T-helper 1 cell (primary cell): ENCODE measurements at places on chromosomes 1 and 21.

GRCh38 chr1:111452581-111452980, 3.3 kb downstream of the ATP5PB start:
- no peak for DNase-seq

- DNase-seq: no peak
Observed at GRCh38 chr1:179178183-179178582, 51.3 kb downstream of the ABL2 start.

DNA sequence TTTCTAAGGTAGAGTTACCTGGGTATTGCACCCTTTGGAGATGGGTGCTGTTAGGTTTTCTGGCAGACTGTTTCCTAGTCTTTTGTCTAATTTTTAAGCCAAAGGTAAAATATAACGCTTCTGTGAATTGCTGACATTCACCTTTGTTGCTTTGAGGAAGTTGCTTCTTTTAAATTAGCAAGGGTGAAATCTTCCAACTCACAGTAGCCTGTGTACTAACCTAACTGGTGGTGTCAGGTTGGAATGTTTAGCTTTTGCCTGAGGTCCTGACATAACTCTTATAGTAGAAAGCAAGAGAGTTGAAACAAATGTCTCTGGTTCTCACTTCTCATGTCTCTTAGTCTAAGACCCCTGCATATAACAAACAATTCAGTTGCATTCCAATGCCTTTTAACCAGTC, 61.1 kb upstream of the LPGAT1 start:
- DNase-seq: no peak

GRCh38 chr1:230899841-230900251, 31.5 kb upstream of the C1orf198 start:
- no peak for DNase-seq

DNA sequence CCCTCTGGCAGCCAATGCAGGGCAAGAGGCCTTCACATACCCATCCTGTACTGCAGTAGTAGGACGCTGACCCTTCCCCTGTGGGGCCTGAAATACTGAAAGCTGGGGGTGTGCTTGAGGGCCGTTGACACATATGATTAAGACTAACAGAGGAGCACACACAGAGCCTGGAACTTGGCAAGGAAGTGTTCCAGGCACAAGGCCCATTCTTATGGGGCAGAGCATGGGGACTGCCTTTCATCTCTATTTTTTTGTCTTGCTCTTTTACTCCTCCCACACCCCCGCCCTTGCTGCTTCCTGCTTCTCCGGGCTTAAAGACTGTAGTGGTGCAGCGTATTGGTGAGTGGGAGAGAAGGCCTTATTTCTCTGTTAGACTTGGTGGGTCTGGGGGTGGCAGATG, 137.4 kb downstream of the BACH1 start:
- DNase-seq: peak; percentile 13

DNA sequence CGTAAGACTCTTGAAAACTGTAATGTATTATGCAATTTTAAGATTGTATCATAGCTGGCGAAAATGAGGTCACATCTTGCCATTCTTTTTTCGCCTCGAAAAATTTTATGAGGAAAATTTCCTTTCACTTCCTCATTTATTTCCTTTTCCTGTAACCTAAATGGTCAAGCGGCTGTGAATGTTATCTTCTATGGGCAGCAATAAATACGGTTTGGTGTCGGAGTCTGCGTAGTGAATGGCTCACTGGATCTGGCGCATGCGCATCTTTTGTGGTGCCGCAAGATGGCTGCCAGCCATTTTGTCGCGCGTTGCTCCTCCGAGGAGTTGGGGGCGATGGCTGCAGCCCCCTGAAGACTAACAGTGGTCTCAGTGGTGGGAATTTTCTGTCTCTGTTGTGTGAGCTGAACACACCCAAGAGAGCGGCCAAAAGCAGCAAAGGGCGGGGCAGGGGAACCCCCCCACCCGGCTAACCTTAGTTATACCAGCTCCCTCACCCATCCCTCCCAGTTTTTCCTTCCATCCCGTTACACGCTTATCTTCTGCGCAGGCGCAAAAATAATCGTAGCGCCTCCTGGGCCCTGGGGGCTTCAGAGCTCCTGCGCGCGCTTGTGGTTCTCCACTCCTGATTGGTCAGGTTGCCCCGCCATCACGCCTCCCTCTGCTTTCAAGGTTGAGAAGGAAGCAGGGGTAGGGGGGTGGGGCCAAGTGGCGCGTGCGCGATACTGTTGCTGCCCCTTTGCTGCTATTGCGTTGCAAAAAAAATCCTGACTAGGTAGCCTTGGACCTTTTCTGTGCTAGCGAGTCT, at the start of gene RPRD2:
Gene RPRD2, plus strand, starts transcription at position 722 of the 805 bp plus-strand sequence. CDS start 568 bp downstream, outside the sequence.
- peak; percentile 100 for DNase-seq

DNA sequence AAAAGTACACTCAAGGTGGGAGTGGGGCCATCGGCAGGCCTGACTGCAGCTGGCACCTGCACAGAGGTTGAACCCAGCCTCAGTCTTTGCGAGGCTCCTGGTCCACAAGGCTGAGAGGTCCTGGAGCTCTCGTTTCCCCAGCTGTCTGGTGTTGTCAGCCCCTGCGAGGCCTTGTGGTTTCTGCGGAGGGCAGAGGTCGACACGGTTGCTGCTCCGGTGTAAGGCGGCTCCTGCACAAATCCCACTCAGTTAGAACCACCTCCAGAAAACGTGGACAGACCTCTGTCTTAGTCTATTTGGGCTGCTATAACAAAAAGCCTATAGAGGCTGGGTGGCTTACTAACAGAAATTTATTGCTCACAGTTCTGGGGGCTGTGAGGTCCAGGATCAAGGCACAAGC, 5.8 kb downstream of the KIAA1614 start:
- no peak for DNase-seq

DNA sequence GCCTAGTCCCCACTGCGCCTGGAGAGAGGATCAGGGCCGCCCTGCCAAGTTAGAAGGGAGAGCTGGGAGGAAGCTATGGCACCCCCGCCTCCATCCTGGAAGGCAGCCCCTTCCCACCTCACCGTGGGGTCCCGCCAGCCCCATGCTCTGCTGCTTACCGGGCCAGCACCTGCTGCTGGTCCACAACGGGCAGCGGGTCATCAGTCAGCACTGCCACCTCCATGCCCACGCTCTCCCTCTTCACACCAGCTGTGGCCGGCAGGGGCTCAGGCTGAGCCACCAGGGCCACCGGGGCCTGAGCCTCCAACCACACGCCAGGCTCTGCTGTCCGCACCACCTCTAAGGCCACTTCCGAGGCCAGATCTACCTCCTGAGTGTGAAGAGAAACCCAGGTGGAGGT, 23.5 kb upstream of the DDOST start:
- no peak for DNase-seq

DNA sequence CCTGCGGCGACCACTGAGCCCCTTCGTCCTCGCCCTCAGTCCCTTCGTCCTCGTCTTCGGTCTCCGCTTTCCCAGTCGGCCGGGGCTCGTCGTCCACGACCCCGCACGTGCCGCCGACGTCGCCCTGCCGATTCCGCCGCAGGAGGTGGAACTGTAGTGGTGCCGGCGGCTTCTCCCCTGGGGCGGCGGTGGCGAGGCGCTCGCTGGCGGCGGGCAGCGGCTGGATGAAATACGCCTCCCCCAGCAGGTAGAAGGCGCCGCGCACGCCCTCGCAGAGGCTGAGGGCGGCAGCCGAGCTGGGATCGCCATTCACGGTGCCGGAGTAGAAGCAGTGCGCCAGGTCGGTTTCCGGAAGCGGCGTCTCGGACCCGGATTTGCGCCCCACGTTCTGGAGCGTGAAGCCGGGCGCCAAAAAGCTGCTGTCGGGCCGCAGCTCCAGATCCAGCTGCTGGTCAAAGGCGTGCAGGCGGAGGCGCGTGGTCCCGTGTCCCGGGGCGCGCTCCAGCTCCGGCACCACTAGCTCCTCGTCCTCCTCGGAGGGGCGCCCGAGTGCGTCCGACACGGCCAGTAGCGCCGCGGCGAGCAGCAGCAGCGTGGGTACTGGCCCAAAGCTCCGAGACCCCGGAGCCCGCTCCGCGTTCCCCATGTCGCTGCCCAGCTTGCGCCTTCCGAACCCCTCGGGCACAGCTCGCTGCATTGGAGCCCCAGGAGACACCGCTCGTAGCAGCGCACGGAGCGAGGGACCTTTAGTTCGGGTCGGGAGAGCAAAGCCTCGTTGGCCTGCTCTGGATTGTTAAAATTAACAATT, 747 bp downstream of the ADAMTS1 start:
- DNase-seq: no peak
